Bronchial smooth muscle cell (primary cell): ENCODE measurements at places on chromosomes 6 and 20. TPM values are rescaled to one million over a fixed set of nuclear protein-coding genes. Genes with fewer than 3 reads are reported as not detected.

RBBP8NL gene
- total RNA-seq, result not detected in 2 replicates

BMP2 gene
- 0.86 and 2.2 TPM in 2 replicates for total RNA-seq

CLIC5 gene
- total RNA-seq, result not detected in 2 replicates

CCNC gene
- 44.2 and 62.9 TPM in 2 replicates for total RNA-seq

TMEM200A gene
- total RNA-seq, result 26.3 and 31.3 TPM in 2 replicates

GJE1 gene
- not detected in 2 replicates for total RNA-seq

PTPRK gene
- total RNA-seq, result 51.5 and 79.5 TPM in 2 replicates

MYCT1 gene
- total RNA-seq, result not detected in 2 replicates

MAP7 gene
- 0.95 and 2.7 TPM in 2 replicates for total RNA-seq

CD93 gene
- total RNA-seq, result under 0.01 and 0.34 TPM in 2 replicates

SLC26A8 gene
- total RNA-seq, result under 0.01 TPM in 1 of 2 replicates, not detected in the other

VNN1 gene
- not detected in 2 replicates for total RNA-seq

GSTA3 gene
- total RNA-seq, result 0.17 TPM in 1 of 2 replicates, not detected in the other

EPPIN gene
- total RNA-seq, result not detected in 2 replicates

ACAT2 gene
- total RNA-seq, result 31.7 and 66.0 TPM in 2 replicates
